ENCODE measurements at places on chromosomes 2 and 18.

DNA sequence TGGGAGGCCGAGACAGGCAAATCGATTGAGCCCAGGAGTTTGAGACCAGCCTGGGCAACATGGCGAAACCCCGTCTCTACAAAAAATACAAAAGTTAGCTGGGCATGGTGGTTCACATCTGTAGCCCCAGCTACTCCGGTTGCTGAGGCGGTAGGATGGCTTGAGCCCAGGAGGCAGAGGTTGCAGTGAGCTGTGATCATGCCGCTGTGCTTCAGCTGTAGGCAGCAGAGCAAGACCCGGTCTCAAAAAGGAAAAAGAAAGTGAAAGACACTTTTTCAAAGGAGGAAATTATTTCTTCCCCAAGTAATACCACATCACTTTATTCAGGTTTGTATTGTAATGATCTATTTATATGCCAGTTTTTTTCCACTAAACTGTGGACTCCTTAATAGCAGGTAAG is 35.7 kb upstream of the TAF4B start:
- DNase-seq: no peak

GRCh38 chr18:78787751-78788150 is 191.9 kb upstream of the SALL3 start:
- DNase-seq: no peak

- no peak for DNase-seq
These were observed 12.7 kb upstream of the CDC42EP3 start for GRCh38 chr2:37683921-37684780.

DNA sequence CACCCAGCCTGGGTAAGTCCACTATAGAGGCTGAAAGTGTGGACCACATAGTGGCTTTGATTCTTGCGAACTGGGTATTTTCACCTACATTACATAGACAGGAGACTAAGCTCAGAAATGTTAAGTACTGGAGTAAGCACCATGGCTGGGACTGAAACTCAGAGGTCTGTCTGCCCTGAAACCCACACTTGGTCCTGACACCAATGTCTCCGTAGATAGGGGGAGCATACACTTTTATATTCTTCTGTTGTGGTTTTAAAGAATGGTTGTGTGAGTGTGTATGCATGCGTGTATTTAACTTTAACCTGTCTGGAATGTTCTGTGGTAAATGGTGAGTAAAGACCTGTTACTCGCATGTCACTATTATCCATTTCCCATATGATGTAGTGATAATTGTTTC is 10.3 kb upstream of the NPPC start:
- DNase-seq: no peak

DNA sequence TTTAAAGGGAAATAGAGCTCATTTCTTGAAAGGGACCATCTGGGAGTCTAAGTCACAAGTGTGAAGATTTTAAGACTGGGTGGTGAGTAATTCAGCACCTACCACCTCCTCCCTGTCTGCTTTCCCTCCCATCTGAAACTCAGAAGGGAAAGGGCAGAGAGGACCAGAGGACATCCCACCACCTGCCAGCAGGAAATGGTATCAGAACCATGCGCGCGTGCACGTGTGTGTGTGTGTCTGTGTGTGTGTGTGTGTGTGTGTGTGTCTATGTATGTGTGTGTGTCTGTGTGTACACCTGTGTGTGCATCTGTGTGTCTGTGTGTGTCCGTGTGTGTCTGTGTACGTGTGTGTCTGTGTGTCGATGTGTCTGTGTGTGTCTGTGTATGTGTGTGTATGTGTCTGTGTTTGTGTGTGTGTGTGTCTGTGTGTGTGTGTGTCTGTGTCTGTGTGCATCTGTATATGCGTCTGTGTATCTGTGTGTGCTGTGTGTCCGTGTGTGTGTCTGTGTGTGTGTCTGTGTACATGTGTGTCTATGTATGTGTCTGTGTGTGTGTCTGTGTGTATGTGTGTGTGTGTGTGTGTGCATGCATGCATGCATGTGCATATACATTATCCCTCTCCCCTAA is 76.8 kb downstream of the ZFP36L2 start:
- DNase-seq: no peak
